ENCODE measurements at places on chromosomes 13 and 19. TPM values are rescaled to one million over a fixed set of nuclear protein-coding genes. Genes with fewer than 3 reads are reported as not detected.

Gene TMEM86B
- total RNA-seq: 10.8 TPM

Gene GRIN2D
- 1.8 TPM for total RNA-seq

Gene ZNF607
- 5.6 TPM for total RNA-seq

Gene ZNF20
- not detected for total RNA-seq

Gene MAST1
- 2.4 TPM for total RNA-seq

Gene METTL21C
- total RNA-seq: not detected

Gene COL4A2
- 82.8 TPM for total RNA-seq

Gene KISS1R
- total RNA-seq: not detected

Gene ACP4
- total RNA-seq: not detected

Gene PRODH2
- not detected for total RNA-seq

Gene KHSRP
- total RNA-seq: 146 TPM

Gene FGF21
- not detected for total RNA-seq

Gene CD22
- not detected for total RNA-seq

Gene SBK2
- not detected for total RNA-seq

Gene SEMA6B
- 4.3 TPM for total RNA-seq

Gene KLHL1
- total RNA-seq: not detected

Gene SERPINE3
- not detected for total RNA-seq

Gene FRY
- total RNA-seq: 16.4 TPM

All from prostate gland (tissue), 2 donors.